ENCODE measurements at places on chromosomes 12 and 14.
A peak's percentile ranks its signal among the peaks of the same experiment; 100 is the strongest.

DNA sequence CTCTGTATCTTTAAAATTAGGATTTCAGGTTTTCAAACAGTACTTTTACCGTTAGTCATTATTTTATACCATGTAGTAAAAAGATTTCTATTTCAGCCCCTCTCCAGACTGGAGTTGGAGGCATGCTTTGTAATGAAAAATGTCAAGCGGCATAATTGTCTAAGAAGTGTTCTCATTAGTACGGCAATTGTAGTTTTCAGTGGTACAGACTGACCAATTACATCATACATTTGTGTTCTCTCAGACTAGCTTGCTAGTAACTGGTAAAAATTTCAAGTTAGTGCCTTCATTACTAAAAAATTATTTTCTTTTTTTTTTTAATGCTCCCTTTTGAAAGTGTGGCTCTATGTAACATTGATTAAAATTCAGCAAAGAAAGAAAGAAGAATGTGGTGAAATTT lies 4.5 kb downstream of the USP30 start:
- no peak for DNase-seq
- no peak overlapping the region for H3K27ac ChIP-seq
- peaks cover 18% of the 10 kb centered on the region for H3K4me1 ChIP-seq
- H3K4me3 ChIP-seq, result no peak overlapping the region

- H3K4me3 ChIP-seq, result no peak overlapping the region
- peaks cover 27% of the 10 kb centered on the region for H3K4me1 ChIP-seq
- H3K27me3 ChIP-seq, result no peaks in the 10 kb centered on the region
- no peak for DNase-seq
- H3K27ac ChIP-seq, result peak overlapping the region; percentile 74
Measured at GRCh38 chr14:72700338-72701236, 193.3 kb downstream of the DPF3 start.

GRCh38 chr12:48193623-48194022 lies 9.5 kb downstream of the OR10AD1 start:
- DNase-seq, result no peak
- H3K27ac ChIP-seq, result no peak overlapping the region
- no peak overlapping the region for H3K4me3 ChIP-seq

- H3K4me3 ChIP-seq, result no peak overlapping the region
- H3K27me3 ChIP-seq, result peaks cover 3% of the 10 kb centered on the region
- no peaks in the 10 kb centered on the region for H3K36me3 ChIP-seq
- no peaks in the 10 kb centered on the region for H3K4me1 ChIP-seq
- H3K27ac ChIP-seq, result no peak overlapping the region
Measured at GRCh38 chr14:57061009-57061711, 207.5 kb downstream of the EXOC5 start.

DNA sequence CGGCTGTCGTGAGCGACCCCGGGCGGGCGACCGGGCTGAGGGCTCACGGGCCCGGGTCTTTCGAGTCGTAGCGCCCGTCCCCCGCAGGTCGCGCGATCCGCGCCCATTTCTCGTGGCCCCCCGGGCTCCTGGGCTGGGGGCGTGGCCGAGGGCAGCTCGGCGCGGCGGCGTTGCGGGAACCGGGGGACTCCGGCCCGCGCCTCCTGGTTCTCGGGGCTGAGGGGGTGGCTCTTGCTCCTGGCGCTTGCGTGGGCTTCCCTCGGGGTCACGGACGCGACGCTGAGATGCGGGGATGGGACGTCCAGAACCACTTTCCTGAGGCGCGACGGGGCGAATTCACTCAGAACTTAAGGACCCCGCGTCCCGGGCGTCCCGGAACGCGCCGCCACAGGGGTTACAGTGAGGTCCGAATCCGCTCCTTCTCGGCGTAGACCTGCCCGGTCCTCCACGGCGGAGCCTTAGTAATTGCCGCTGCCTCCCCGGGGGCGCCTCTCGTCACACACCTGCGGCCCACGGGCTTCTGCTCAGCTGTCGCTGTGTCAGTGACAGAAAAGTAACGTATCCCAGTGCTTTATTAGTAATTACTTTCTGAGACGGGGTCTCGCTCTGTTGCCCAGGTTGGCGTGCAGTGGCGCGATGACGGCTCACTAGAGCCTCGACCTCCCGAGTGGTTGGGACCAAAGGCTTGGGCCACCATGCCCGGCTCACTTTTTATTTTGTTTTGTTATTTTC lies 606 bp downstream of the EP400 start:
- H3K4me3 ChIP-seq, result peak overlapping the region; percentile 93
- H3K4me1 ChIP-seq, result peaks cover 31% of the 10 kb centered on the region
- no peaks in the 10 kb centered on the region for H3K36me3 ChIP-seq
- H3K27ac ChIP-seq, result peak overlapping the region; percentile 78

DNA sequence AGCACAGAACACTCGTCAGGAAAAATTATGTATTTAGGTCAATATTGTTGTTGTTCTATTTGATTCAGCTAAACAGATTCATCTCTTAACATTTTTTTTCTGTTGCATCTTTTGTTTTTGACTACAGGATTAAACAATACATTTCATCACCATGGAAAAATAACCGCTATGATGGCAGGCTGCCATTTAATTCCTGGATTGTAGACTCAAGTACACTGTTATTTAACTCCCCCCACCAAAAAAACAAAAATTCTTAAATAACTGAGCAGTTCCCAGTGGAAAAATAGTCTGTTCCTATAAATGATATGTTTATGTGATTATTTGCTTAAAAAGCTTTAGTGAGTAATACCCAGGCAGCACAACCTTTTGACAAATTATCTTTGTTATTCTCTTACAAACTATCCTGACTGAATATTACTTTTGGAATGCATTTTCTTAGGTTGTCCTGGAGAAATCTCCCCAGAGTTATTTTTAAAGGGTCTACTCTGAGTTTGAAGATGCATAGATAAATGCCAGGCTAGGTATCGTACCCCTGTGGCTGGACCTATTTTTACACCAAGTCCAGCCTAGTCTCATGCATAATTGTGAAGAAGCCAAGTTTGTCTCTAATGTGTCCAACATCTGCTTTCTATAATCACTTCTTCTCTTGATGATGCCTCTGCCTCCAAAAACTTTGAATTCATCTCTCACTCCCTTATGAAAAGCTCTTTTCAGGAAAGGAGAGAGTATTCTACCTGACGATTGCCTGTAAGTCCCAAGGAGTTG lies 3.7 kb downstream of the KERA start:
- no peak overlapping the region for H3K4me3 ChIP-seq
- no peaks in the 10 kb centered on the region for H3K36me3 ChIP-seq
- no peaks in the 10 kb centered on the region for H3K27me3 ChIP-seq
- peak overlapping the region; percentile 37 for H3K27ac ChIP-seq

GRCh38 chr12:51871126-51871525 lies 16.8 kb upstream of the ANKRD33 start:
- H3K27me3 ChIP-seq, result peaks cover 13% of the 10 kb centered on the region
- no peak overlapping the region for H3K27ac ChIP-seq
- no peak for DNase-seq

GRCh38 chr12:121579190-121579791 lies 1.5 kb downstream of the KDM2B start:
- H3K27me3 ChIP-seq, result peaks cover 7% of the 10 kb centered on the region
- peaks cover 9% of the 10 kb centered on the region for H3K36me3 ChIP-seq

DNA sequence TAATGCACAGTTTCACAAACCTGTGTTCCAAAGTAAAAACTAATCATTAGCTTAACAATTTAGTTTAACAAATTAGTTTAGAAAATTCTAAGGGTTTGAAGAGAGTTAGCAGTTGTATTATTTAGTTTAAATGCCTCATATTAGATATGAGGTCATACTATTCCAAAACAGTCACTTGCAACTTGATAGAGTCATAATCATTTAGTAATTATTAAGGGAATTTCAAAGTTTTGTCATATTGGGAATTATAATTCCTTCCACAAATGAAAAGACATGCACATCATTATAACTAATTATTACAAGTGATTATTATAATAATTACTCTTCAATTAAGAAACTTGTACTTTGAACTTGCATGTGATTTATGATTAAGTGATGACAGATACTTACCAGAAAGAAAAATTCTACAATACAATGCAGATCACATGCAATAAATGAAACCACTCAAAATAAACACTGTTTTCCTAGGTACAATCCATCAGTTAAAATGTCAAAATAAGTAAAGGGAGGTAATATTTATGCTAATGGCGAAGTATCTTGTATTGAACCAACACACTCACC lies 66.1 kb downstream of the TMTC1 start:
- H3K4me1 ChIP-seq, result no peaks in the 10 kb centered on the region
- DNase-seq, result no peak
- H3K4me3 ChIP-seq, result no peak overlapping the region
- H3K36me3 ChIP-seq, result no peaks in the 10 kb centered on the region
- no peak overlapping the region for H3K27ac ChIP-seq

DNA sequence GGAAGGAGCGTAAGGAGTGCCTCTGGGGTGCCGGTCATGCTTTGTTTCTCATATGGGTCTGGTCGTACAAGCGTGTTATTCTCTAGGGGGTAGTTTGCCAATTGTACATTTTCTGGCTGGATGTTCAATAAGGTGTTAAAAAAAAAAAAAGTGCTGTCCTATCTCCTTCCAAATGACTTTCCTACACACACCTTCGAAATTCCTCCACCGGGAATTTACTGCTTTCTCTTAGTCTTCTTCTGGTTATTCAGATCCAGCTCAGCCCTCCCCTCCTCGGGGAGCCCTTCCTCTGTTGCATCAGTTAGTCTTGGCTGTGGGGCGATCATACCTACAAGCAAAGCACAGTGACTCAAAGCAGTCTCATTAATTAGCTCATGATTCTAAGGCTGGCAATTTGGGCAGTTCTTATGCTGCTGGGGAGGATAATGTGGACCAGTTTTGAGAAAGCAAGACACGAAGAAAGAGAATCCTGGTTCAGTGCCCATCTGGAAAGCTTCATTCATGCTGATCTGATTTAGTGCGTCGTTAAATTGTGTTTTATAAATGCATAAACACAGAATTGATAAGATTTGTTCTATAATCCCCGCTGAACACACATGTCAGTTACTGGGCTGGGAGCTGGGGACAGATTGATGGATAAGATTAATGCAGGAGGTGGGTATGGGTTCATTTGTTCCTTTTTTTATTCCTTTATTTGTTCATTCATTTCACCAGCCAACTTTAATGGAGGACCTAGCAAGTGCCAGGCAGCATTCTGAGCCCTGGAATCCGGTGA lies 9.2 kb upstream of the CLMN start:
- H3K27ac ChIP-seq, result no peak overlapping the region
- no peak overlapping the region for H3K4me3 ChIP-seq
- no peaks in the 10 kb centered on the region for H3K36me3 ChIP-seq

- peak overlapping the region; percentile 97 for H3K27ac ChIP-seq
- peaks cover 26% of the 10 kb centered on the region for H3K4me1 ChIP-seq
- no peaks in the 10 kb centered on the region for H3K36me3 ChIP-seq
- H3K27me3 ChIP-seq, result no peaks in the 10 kb centered on the region
- peak; percentile 51 for DNase-seq
Measured at GRCh38 chr12:12506496-12506890, 56.2 kb downstream of the DUSP16 start.

- H3K36me3 ChIP-seq, result peaks cover 5% of the 10 kb centered on the region
- peak; percentile 33 for DNase-seq
- peak overlapping the region; percentile 16 for H3K4me3 ChIP-seq
- H3K4me1 ChIP-seq, result peaks cover 60% of the 10 kb centered on the region
Measured at GRCh38 chr12:47776471-47777143, 3.6 kb downstream of the SLC48A1 start.

GRCh38 chr14:34853041-34853440 lies 22.1 kb downstream of the BAZ1A start:
- no peak overlapping the region for H3K27ac ChIP-seq
- H3K36me3 ChIP-seq, result peaks cover 38% of the 10 kb centered on the region
- no peak overlapping the region for H3K4me3 ChIP-seq
- DNase-seq, result no peak
- peaks cover 12% of the 10 kb centered on the region for H3K4me1 ChIP-seq

DNA sequence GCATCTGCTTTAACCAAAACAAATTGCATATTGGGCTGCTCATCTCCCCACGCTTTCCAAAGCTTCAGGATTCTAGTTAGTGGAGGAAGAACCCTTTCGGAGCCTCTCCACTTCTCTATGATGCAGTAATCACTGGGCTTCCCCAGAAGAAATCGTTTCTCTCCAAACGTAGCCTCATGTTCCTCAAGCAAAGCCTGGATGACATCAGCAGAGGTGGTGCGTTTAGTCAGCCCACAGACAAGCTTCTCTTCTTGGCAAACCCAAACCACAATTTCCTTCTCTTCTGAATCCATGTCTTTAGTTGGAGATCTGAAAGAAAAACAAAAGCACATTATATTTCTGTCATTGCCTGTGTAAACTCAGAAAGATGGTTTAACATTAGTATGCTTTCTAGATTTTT lies 30.6 kb downstream of the RASSF9 start:
- no peak overlapping the region for H3K27ac ChIP-seq
- H3K4me3 ChIP-seq, result no peak overlapping the region
- peaks cover 6% of the 10 kb centered on the region for H3K4me1 ChIP-seq
- DNase-seq, result no peak
- no peaks in the 10 kb centered on the region for H3K27me3 ChIP-seq

GRCh38 chr14:91580876-91581577 lies 70.9 kb upstream of the PPP4R3A start:
- H3K27ac ChIP-seq, result no peak overlapping the region
- peaks cover 4% of the 10 kb centered on the region for H3K36me3 ChIP-seq
- no peaks in the 10 kb centered on the region for H3K4me1 ChIP-seq
- DNase-seq, result no peak
- H3K4me3 ChIP-seq, result no peak overlapping the region

DNA sequence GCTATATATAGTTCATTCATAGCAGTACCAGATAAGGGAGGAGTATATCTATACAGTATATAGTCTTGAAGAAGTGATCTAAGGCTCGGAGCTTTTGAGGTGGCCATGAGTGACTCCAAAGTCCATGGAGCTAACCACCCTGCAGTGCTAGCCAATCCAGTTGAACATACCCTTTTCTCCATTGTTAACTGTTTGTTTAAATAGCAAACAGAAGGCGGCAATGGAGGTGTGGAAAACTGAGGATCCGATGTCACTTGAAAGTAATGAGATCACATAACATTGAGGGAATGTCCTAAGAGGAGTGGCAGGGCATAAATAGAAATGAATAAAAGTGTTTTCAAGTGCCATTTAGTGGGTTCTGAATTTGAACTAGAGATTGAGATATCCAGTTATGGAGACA lies 12.4 kb upstream of the SNAPC1 start:
- H3K4me1 ChIP-seq, result peaks cover 68% of the 10 kb centered on the region
- no peak overlapping the region for H3K27ac ChIP-seq
- H3K4me3 ChIP-seq, result peak overlapping the region; percentile 87
- DNase-seq, result no peak
- H3K27me3 ChIP-seq, result peaks cover 16% of the 10 kb centered on the region

- H3K4me3 ChIP-seq, result peak overlapping the region; percentile 42
- peaks cover 65% of the 10 kb centered on the region for H3K4me1 ChIP-seq
- H3K36me3 ChIP-seq, result no peaks in the 10 kb centered on the region
- H3K27ac ChIP-seq, result peak overlapping the region; percentile 92
- peak; percentile 17 for DNase-seq
- H3K27me3 ChIP-seq, result peaks cover 2% of the 10 kb centered on the region
Measured at GRCh38 chr14:89921346-89921745, 33.2 kb downstream of the EFCAB11 start.
